ENCODE measurements at places on chromosomes 2 and 18.

DNA sequence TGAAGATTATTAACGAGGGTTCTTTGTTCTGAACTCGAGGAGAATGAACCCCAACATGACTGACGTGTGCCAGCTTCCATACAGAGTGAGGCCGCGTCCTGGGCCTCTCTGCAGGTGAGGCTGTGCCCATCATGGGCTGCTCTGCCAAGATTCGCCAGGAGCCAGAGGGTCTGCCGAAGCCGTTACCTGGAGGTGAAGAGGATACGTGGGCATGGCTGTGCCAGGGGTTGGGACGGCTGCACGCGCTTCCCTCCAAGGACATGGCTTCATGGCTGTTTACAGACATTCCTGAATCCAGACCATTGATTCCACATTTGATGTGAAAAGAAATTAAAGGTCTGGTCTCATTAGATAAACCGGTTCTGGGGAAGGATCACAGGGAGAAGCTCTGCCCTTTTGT, 211.4 kb upstream of the SALL3 start:
- H3K27me3 ChIP-seq, result peaks cover 13% of the 10 kb centered on the region
- H3K4me1 ChIP-seq, result no peaks in the 10 kb centered on the region
- DNase-seq, result no peak
- H3K4me3 ChIP-seq, result no peak overlapping the region
- H3K36me3 ChIP-seq, result no peaks in the 10 kb centered on the region

GRCh38 chr18:10269261-10269660, 185.2 kb upstream of the APCDD1 start:
- H3K36me3 ChIP-seq, result no peaks in the 10 kb centered on the region
- H3K27me3 ChIP-seq, result no peaks in the 10 kb centered on the region
- no peak overlapping the region for H3K27ac ChIP-seq
- H3K4me3 ChIP-seq, result no peak overlapping the region

DNA sequence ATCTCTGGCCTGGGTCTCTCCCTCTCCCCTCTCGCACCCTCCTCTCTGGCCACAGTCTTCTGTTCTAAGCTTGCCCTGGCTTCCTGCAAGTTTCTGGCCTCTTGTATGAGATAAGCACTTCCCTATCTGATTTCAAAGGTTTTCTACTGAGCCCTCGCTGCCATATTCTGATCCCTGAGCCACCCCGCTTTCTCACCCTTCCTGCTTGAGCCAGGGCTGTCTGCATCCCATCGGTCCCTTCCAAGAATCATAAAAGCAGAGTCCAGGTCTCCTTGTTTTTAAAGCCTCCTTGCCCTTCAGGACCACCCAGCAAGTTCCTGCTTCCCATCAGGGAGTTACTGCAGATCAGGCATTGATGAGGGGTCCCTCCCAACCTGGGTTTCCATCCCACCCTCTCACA, 110.2 kb downstream of the PRKCE start:
- H3K36me3 ChIP-seq, result peaks cover 2% of the 10 kb centered on the region
- no peaks in the 10 kb centered on the region for H3K27me3 ChIP-seq
- no peak overlapping the region for H3K27ac ChIP-seq
- no peak overlapping the region for H3K4me3 ChIP-seq
- H3K4me1 ChIP-seq, result no peaks in the 10 kb centered on the region

DNA sequence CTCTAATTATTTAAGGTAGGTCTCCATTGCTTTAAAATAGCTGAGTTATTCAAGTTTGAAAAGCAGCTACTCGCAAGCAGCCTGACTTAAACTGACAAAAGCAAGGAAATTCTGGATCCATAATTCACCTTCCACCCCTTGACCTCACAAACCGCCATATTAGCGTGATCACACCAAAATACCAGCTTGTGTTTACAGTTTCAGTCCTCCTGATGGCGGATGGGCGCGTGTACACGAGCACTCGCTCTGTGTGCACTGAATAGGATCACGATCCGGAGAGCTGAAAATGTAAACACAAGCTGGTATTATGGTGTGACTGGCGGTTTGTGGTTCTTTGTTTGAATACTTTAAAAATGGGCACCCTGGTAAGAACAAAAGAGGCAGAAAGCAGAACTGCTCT, 42.4 kb upstream of the PSMD14 start:
- no peaks in the 10 kb centered on the region for H3K36me3 ChIP-seq
- H3K27ac ChIP-seq, result no peak overlapping the region
- no peaks in the 10 kb centered on the region for H3K27me3 ChIP-seq
- H3K4me1 ChIP-seq, result no peaks in the 10 kb centered on the region
- no peak overlapping the region for H3K4me3 ChIP-seq

DNA sequence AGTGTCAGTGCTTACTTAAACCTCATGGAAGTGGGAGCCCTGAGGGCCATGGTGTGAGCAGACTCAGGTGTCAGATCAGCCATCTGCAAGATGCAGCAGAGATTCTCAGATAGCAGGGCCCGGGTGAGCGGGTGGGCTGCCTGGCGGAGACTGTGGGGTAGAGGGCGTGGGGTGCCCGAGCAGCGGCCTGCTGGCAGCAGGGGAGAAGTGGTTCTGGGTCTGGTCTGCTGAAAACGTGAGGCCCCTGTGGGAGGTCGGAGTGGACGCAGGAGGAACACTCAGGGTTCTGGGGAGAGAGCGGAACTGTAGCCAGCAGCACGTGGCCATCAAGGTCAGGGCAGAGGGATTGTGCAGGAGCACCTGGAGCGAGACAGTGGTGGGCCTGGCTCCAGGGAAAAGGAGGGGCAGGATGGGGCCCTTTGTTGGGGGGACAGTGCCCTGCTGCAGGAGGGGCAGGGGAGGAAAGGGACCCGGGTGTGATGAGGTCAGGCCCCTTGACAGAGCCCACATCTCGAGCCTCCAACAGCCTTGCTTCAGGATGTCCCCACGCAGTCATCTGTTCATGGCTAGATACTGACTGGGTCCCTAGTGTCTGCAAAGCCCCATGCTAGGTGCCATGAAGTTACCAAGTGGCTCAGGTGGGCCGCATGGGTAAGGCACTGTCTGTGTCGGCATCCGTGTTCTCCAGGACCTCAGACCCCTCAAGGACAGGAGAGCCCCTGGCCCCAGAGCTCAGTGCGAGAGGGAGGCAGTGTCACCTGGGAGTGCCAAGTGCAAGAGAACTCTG, 2.7 kb upstream of the ESPNL start:
- H3K36me3 ChIP-seq, result no peaks in the 10 kb centered on the region
- no peak overlapping the region for H3K4me3 ChIP-seq
- H3K4me1 ChIP-seq, result no peaks in the 10 kb centered on the region

DNA sequence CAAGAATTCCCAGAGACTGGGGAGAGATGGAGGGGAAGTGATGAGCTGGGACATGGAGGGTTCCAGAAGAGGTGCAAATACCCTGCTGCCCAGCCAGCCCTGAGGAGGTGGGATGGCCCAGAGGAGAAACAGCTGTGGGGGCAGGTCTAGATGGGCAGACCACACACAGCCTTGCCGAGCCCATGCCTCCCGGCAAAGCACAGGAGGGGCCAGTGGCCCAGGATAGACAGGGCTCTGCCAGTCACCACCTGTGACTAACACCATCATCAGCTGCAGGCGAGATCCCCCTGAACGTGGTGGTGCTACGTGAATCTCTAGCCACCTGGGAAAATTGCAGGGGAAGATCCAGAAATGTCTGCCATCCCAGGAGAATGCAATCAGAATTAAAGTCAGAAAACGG, 39.4 kb downstream of the SCTR start:
- H3K4me3 ChIP-seq, result no peak overlapping the region
- no peak for DNase-seq
- H3K4me1 ChIP-seq, result no peaks in the 10 kb centered on the region
- H3K36me3 ChIP-seq, result no peaks in the 10 kb centered on the region
- H3K27ac ChIP-seq, result no peak overlapping the region

Measured in naive thymus-derived CD8-positive, alpha-beta T cell (primary cell).